Urinary bladder (tissue), 4 donors: ENCODE measurements at places on chromosomes 5 and 9. TPM values are rescaled to one million over a fixed set of nuclear protein-coding genes. Genes with fewer than 3 reads are reported as not detected.

Gene TMC1
- total RNA-seq: 1.9 TPM

GRCh38 chr9:17349831-17350230 lies 215.0 kb downstream of the CNTLN start:
- DNase-seq: no peak

DNA sequence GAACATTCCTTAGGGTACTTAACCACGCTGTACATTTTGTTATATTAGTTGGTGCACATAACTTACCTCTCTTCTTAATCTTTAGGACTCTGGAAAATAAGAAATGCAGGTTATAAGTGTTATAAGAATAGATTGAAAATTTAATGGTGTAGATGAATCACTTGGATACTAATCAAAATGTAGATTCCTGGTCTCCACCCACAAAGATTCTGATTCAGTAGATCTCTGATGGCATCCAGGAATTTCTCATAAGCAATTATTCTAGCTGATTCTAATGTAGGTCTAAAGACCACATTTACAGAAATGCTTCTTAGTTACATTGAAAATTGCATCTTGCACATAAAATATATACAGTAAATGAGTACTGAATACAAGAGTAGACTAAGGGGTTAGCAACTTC lies 38.9 kb upstream of the ASTN2 start:
- DNase-seq: no peak

- DNase-seq: no peak
These were observed 192.1 kb upstream of the CLINT1 start for GRCh38 chr5:158051036-158051435.

GRCh38 chr5:58184910-58185309 lies 275.0 kb downstream of the PLK2 start:
- no peak for DNase-seq
